ENCODE measurements at places on chromosomes 12 and 14.

DNA sequence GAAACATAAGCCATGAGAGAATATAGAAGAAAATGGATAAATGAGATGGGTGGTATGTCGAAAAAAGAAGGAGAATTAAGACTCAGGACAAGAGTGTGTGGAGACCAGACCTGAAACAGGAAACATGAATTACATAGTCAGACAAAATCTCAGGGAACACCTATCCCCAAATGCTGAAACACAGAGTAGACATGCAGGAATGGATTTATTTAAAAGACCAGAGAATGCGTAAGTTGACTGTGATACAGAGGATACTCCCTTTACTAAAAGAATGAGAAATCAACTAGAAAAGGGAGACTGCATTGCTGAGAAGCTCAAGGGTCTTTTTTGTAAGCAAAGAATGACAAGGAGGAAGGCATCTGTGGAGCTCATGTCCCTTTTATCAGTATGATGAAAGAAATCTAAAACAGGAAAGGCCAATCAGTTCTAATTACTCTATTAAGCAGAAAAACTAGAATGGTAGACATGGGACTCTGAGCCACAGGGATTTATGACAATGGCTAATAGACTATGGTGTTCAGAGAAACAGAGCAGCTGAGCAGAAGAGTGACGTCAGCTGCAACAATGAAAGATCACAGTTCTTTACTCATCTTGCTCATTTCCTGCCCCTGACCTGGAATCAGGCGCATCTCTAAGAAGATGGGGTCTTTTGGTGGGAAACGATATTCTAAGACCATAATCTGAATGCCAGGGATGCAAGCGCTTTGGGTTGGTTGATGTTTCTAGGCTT lies 138.9 kb upstream of the DHRS4 start:
- no peak for DNase-seq

- DNase-seq: no peak
These were observed 84.6 kb downstream of the SETD3 start for GRCh38 chr14:99395909-99396530.

GRCh38 chr14:24080888-24081738 lies 9.8 kb downstream of the CPNE6 start:
- DNase-seq: peak; percentile 42

- DNase-seq: no peak
These were observed 89.0 kb downstream of the AKAP6 start for GRCh38 chr14:32417956-32418552.

GRCh38 chr14:99420711-99421110 lies 59.9 kb downstream of the SETD3 start:
- DNase-seq: no peak

DNA sequence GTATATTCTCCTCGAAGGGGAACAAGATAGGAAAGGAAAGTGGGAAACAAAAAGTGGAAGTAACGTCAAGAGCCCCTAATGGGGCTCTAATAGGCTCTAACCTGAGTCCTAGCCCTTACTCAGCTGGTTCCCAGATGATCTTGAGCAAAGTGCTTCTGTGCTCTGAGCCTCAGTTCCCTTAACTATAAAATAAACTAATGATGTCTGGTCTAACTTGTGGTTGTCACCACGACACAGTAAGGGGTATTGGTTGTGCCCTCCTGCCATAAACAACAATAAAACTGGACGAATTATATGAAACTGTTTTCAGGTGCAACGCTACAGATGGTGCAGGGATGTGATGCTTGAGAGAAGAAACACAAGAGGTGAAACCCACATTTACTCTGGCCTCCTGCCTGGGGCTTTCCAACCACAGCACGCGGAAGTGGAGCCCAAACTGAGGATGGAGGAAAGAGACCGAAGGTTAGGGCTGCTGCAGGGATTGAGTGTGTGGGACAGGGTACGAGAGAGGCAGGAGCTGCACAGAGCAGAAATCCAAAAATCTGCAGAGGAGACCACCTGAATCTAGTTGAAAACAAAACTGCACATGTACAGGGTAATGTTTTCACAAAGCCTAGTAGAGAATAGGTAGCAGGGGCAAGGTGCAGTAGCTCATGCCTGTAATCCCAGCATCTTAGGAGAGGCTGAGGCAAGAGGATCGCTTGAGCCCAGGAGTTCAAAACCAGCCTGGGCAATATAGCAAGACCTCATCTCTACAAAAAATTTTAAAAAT lies 45.6 kb upstream of the BCL2L14 start:
- no peak for DNase-seq

DNA sequence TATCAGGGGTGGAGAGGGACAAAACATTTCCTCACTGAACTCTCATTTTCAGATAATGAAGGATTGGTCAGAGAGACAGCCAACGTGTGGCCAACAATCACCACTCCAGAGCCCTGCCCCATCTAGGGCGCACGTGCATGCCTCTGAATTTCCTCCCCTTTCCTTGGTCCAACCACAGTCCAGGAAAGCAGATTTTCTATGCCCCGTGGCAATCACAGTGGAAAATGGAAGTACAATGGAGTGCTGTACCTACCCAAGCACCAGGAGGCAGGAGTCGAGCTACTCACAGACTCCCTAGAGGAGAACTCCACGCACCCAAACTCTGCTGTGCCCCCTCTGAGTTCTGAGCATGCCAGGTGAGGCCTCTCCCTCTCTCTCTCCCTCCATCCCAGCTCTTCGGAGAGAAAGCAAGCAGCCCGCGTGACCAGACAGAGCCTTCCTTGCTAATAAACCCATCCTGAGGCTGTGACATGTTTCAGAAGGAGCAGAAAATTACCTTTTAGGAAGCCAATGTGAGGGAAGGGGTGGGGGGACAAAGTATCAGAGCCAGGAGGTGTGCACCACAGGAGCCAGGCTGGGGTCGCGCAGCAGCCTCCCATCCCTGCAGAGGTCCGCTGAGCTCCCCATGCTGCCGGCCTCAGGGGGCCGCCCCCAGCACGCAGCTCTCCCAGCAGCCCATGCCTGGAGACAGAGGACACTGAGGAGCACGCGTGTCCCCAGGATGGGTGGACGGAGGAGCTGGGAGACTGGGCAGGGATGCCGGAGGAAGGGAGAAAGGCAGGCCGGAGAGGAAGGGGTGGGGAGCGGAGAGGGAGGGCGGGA lies 73.4 kb downstream of the PITPNM2 start:
- DNase-seq: no peak

DNA sequence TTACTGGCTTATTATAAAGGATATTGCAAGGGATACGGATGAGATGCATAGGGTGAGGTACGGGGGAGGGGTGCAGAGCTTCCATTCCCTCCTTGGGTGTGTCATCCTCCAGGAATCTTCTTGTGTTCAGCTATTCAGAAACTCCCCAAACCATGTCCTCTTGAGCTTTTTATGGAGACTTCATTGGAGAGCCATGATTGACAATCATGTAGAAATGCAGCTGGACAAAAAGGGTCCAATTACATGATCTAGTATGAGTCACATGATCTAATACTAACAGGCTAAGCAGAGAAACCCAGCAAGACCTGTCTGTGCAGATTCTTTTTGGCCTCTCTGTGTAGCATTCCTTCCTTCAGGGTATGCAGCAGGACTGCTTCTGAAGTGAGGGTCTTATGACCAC lies 23.9 kb upstream of the FLVCR2 start:
- DNase-seq: no peak

DNA sequence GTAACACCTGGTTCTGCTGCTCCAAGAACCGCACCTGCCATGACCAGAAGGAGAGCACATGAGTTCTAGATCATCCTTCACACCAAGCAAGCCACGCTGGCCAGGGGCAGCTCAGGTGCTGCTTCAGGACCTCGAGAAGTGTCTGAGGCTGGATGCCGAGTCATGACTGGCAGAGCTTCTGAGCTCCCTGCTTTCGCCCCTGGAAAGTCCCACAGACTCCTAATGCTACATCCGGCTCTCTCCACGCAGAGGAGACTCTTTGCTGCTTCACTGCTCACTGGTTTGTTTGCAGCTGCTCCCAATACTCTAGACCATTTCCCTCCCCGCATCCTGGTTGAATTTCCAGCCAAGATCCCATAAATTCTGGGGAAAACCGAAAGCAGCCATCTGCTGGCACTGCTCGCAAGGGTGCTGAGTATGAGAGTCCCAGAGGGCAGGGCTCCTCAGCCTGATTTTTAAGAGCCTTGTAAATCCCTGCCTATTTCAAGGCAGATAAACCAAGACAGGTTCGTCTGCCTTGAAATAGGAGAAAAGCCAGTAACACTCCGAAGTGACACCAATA lies 1.4 kb downstream of the KRT2 start:
- no peak for DNase-seq

- no peak for DNase-seq
These were observed 7.8 kb downstream of the PELI2 start for GRCh38 chr14:56125772-56126636.

DNA sequence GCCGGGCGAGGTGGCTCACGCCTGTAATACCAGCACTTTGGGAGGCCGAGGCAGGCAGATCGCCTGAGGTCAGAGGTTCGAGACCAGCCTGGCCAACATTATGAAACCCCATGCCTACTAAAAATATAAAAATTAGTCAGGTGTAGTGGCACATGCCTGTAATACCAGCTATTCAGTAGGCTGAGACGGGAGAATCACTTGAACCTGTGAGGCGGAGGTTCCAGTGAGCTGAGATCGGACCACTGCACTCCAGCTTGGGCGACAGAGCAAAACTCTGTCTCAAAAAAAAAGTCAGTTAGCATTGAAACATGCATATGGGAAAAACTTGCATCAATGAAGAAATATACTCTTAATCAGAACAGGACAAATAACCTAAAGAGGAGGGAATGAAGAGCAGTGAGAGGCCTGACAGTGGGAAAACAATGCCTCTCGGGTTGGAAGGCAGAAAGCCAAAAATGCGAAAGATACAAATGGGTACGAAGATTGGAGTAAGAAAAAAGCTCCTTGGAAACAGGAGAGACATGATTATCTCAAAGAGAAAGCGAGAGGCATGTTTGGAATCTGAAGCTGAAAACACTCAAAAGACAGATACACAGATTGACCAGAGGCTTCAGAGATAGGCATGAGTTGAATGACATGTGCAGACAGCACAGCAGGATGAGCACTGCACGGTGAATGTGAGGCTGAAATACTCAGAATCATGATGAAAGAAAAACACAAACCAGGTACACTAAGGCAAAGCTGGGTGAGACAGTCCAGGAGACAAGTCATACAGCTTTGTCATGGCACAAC lies 30.6 kb downstream of the RESF1 start:
- DNase-seq: no peak

DNA sequence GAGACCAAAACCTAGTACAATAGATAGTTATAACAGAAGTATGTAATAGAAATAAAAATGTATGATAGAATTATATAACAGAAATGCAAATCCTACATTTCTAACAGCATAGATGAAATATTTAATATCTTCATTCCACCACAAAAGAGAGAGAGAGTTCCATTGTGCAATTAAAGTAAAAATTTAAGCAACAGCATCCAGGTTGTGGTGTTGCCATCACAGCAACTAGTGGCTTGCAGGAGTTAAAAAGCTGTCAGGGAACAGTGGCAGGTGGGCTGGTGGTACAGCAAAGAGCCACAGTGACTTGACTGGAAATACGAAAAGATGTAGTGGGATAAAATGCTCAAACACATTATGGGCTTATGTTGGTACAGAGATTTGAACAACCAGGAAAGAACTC lies 57.1 kb upstream of the MDM1 start:
- DNase-seq: peak; percentile 59

DNA sequence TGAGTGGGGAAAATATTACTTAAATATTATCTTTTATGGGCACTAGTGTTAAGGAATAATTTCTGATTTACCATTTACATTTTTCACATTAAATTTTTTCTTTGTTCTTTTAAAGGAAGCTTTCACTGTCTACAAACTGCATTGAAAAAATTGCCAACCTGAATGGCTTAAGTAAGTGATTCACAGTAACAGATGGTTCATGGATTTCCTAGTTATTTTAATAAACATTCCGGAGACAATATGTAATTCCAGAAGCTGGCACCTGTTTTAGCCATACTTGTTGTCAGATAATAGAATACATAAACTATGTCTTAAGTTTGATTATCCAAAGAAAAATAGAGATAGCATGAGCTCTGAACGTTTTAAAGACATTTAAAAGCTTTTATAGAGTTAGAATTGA lies 17.1 kb downstream of the DNAL1 start:
- DNase-seq: no peak

- no peak for DNase-seq
These were observed 17.8 kb downstream of the POMT2 start for GRCh38 chr14:77302926-77303325.

DNA sequence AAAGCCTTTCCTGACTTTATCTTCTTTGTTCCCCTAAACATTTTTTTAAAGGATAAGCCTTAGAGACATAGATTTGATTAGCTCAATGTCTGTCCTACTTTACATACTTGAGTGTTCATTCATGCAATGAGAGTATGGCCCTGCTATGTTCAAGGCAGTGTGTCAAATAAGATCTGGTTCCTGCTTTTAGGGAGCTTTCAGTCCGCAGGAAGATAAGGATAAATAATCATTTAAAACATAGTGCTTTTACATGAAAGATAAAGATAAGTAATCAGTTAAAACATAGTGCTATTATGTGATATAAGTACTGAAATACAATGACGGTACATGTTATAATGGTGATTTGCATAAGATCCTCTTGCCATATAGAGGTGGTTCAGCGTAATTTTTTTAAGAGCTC lies 378.3 kb upstream of the PRICKLE1 start:
- DNase-seq: no peak

- DNase-seq: peak; percentile 4
These were observed 240.6 kb downstream of the CPNE8 start for GRCh38 chr12:38664661-38665269.

- no peak for DNase-seq
These were observed 267.3 kb downstream of the SNAPC1 start for GRCh38 chr14:62029569-62029924.

DNA sequence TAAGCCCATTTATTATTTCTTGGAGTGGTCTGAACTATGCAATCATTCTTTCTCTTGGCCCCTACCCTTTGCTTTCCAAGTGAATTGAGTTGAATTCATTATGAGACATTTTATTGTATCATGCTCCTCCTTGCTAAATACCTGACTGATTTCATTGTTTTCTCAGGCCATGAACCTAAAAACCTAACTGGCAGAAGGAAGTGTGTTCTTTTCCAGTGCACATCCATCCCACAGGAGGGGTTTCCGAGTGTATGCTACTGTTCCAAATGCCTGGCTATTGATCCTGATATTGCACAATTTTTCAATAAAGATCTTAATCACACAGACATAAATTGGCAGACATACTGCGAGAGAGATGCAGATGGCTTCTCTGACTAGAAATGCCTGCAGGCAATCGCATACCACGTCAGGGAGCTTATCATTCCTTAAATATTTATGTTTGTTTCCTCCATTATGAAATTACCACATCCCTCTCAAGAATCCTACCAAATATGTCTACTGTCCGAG lies 162.2 kb upstream of the EGLN3 start:
- no peak for DNase-seq

GRCh38 chr14:62138593-62138992 lies 376.4 kb downstream of the SNAPC1 start:
- no peak for DNase-seq

Data from AML-193 (cell line).